ENCODE measurements at places on chromosomes 6 and 20. TPM values are rescaled to one million over a fixed set of nuclear protein-coding genes. Genes with fewer than 3 reads are reported as not detected.

The BTNL2 gene
- not detected for total RNA-seq

The MANEA gene
- 19.9 TPM for total RNA-seq

The C20orf141 gene
- total RNA-seq, result 0.32 TPM

The GLP1R gene
- total RNA-seq, result not detected

The ZNF334 gene
- total RNA-seq, result 1.9 TPM

The TRIM10 gene
- total RNA-seq, result not detected

The PHACTR1 gene
- 0.43 TPM for total RNA-seq

- no peak for DNase-seq
Measured at GRCh38 chr6:6588924-6589709, 597 bp downstream of the LY86 start.

DNA sequence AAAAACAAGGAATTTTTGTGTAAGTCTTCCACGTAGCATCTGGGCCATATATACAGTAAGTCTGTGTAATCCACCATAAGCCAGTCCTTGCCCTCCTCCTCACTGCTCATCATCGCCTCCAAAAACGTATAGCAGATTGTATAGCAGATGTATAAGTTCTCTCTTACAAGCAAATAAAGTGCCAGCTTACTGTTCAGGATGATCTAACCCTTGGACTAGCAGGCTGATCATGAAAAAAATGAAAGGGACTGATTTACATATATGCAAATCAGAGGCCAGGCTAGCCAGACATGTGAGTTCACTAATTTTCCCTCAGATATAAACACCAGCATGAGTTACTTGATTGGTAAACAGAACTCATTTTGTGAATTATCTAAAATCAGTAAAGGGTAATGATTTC is 171.5 kb downstream of the LY86 start:
- DNase-seq, result no peak

DNA sequence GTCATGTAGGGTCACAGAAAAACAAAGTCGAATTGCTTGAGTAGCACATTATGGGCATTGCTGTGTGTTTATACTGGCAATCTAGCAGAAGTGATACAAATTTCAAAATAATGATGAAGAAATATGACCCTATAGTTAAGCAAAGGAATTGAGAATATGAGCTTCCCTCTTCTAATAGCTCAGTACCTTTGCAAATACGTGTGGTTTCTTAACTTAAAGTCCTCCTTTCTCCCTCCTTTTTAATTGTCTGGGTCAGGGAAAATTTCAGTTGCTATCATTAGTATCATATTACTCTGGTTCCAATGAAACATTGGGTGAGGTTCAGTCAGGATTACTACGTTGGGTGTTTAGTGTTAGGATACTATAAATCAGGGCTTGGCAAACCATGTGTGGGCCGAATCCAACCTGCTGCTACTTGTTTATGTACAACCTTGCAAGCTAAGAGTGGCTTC is 166.8 kb upstream of the CARMIL1 start:
- DNase-seq, result peak; percentile 46

DNA sequence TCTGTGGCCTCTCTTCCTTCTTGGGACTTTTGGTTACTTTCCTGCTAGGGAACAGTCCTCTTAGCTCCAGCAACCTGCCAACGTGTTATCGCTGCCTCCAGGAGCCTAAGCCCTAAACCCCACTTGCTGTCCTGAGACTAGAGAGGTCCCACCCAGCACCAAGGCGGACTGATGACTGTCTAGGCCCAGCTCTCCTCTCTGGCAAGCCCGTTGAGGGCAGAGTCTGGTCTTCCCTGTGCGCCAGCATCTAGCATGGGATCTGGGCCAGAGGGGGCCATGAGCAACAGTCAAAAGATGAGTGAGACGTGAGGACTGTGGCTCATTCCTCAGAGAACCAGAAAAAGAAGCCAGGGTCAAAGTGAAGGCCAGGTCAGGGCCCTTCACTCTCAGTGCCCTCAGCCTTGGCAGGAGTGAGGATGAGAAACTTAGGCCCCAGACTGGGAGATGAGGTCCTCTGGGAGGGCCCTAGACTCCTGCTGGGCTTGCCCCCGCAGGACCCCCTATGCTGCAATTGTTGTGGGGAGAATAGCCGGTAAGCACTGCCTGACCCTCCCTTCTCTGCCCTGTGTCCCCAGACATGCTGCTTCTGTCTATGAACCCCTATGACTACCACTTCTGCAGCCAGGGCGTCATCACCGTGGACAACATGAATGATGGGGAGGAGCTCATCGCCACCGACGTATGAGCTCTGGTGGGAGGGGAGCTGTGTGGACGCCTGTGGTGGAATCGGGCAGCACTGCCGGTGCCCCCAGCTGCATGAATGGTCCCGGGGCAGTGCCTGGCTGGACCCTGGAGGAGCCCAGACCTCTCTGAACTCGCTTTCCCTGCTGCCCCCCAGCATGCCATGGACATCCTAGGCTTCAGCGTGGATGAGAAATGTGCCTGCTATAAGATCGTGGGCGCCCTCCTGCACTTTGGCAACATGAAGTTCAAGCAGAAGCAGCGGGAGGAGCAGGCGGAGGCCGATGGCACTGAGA is 30.9 kb downstream of the MYH7B start:
- no peak for DNase-seq

- no peak for DNase-seq
Measured at GRCh38 chr20:52746190-52746589, 226.0 kb upstream of the TSHZ2 start.

DNA sequence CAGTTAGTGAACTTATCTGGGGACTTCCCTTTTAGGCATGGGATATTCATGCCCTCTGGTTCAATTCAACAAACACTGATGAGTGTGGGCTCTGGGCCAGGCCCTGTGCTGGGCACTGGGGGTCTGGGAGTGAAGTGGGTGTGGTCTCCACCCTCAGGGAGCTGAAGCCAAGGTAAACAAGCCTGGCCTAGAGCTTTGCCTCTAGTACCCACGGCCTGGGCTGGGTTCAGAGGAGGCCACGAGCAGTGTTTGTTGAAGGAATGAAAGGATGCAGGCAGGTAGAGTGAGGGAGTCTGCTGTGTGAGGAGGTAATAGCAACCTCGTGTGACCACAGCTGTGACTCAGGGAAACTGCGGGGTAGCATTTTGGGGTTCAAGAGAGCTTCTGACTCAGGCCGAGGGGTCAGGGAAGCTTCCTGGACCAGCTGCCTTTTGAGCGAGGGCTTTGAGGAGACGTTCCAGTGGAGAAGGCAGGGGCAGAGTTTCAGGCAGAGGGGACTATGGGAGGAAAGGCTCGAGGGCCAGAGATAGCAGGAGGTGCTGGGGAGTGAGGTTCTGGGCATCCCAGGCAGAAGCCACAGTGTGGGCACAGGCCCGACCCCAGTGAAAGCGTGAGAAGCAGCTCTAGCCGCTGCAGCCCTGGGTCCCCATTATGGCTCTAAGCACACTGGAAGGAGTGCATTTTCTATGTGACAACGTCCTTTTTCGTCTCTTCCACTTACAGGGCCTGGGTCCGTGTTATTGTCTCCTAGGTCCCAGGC is 5.6 kb downstream of the MYLK2 start:
- DNase-seq, result no peak

DNA sequence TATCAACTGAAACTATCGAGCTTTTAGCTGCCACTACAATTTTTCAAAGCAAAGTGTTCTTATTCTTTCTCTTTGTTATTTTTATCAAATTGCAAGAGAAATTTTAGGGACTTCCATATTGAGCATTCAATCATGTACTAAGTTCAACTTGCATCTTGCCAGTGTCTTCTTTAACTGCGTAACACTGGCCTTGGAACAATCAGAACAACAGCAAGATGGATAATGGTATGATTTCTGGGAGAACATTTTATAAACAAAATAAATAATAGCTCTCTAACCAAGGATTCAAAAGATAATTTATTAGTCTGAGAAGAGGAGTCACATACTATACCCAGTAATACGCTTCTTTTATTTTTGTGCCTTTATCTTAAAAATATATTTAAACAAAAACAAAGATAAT is 168.0 kb downstream of the ISM1 start:
- DNase-seq, result no peak

GRCh38 chr6:89554106-89554505 is 84.4 kb downstream of the LYRM2 start:
- DNase-seq, result no peak

DNA sequence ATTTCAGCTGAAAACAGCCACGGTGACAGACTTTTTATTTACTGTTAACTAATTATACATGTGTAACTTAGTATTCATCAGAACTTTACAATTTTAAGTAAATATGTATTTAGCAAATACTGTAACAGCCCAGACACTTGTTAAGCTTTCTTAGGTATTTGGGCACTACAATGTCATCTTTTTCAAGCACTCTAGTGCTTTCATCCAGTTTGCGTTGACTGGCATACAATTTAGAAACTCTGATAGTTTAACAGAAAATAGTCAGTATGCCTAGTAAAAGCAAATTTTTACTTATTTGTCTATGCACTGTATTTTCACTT is 10.6 kb downstream of the RBM39 start:
- DNase-seq, result no peak

- DNase-seq, result no peak
Measured at GRCh38 chr20:54078296-54078984, 8.0 kb upstream of the BCAS1 start.

DNA sequence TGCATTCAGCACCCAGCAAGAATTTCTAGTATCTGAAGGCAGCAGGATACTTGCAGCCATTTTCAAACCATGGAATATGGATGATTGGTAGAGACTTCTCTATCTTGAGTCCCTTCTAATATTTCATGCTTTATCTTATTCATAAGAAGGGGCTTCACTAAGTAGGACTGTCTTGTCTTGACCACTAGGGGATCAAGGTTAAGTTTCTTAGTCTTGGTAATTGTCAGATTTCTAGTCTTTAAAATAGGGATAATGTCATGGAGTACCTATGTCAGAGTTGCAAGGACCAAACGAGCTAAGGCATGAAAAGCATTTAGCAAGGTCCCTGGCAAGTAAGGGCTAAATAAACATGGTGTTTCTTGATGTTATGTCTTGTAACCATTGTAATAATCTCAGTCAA is 68.5 kb upstream of the ESR1 start:
- DNase-seq, result no peak

DNA sequence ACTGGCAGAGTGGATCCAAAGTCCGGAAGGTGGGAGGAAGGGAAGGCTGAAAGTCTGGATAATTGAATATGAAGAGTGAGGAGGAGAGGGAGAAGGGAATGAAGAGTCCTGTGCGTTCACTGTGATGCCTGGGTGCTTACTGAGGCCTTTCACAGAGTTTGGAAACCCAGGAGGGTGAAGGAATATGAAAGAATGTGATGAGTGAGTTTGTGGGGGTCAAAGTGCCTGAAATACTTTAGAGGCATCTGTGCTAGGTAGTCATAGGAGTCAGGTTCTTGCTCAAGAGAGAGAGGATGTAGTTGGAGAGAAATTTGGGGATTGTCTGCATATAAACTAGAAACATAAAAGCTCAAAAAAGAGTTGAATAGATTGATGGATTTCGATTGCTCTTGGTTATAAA is 20.7 kb downstream of the NKX2-4 start:
- no peak for DNase-seq

DNA sequence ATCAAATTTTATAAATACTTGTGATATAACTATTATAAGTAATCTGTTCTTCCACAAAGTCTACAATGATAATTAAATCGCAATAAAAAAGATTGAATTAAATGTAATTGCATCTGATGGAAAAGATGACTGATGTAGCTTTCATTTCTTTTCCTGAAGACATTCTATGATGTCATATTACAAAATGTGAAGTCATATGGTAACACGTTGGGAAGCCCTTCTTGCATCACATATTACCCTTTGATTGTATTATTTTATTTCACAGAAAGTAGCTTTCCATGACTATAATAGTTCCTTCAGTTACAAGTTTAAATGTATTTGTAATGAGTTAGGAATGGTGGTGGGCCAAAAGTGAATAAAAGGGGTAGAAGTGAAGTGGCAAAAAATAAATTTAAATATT is 19.0 kb upstream of the OR2B2 start:
- no peak for DNase-seq

DNA sequence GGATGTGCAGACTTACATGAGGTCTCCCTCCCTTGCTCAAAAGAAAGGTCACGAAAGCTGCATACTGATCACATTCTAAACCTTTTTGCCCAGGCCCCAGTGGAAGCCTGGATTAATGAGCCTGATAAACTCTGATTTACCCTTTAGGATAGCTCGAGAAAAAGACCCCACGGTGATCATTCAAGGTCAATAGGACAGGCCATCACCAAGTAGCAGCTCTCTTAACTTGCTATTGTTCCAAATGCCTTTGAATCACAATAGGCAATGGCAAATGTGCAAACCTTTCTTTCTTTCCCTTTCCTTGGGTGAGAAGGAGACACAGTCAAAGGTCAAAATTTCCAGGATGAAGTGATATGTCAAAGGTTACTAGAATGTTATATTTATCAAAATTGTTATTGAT is 327.3 kb downstream of the HDGFL1 start:
- no peak for DNase-seq

DNA sequence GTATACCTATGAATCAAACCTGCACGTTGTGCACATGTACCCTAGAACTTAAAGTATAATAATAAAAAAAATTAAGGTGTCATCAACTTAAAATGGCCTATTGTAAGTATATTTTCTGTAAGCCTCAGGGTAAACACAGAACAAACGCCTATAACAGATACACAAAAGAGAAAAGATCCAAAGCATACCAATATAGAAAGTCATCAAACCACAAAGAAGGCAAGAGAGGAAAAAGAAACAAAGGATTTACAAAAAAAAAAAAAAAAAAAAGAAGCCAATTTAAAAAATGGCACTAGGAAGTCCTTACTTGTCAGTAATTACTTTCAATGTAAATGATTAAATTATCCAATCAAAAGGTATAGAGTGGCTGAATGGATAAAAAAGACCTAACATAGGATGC is 24.6 kb upstream of the ASF1A start:
- DNase-seq, result no peak

GRCh38 chr6:44422531-44422930 is 35.0 kb downstream of the CDC5L start:
- no peak for DNase-seq

DNA sequence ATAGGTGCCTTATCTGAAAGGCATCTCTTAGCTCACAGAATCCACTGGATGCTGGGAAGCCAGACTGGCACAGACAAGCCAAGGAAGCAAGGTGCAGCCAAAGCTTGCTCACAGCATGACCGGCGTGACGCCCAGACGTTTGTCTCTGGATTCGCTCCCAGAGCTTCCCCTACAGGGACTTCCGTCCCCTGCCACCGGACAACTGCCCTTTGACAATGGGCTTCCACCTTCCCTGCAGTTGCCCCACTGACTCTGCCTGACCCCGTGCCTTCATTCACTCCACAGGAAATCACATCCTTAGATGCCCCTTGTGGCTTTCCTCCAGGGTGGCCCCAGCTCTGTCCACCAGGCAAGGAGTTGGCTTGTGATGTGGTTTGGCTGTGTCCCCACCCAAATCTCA is 94.8 kb upstream of the CDH4 start:
- DNase-seq, result no peak

DNA sequence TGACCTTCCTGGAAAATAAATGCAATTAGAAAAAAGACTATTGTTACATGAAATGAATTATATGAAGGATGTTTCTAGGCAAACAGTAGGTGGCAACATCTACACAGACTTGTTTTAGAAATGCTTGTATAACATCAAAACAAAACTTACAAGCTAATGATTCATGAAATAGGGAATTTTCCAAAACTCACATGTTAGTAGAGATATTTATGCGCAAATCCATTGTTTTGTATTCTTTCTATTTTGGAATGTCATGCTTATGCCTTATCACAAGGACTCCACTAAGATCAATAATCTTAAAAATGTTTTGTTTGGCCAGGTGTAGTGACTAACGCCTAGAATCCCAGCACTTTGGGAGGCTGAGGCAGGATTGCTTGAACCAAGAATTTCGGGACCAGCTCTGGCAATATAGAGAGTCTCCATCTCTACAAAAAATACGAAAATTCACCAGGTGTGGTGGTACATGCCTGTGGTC is 32.3 kb upstream of the LGSN start:
- DNase-seq, result peak; percentile 71

GRCh38 chr6:136751522-136751956 is 40.7 kb downstream of the MAP3K5 start:
- DNase-seq, result no peak

- peak; percentile 76 for DNase-seq
Measured at GRCh38 chr6:134678436-134678889, 271.4 kb downstream of the ALDH8A1 start.

All from fibroblast of villous mesenchyme (primary cell).